ENCODE measurements at places on chromosomes 12 and 14.
A peak's percentile ranks its signal among the peaks of the same experiment; 100 is the strongest.

DNA sequence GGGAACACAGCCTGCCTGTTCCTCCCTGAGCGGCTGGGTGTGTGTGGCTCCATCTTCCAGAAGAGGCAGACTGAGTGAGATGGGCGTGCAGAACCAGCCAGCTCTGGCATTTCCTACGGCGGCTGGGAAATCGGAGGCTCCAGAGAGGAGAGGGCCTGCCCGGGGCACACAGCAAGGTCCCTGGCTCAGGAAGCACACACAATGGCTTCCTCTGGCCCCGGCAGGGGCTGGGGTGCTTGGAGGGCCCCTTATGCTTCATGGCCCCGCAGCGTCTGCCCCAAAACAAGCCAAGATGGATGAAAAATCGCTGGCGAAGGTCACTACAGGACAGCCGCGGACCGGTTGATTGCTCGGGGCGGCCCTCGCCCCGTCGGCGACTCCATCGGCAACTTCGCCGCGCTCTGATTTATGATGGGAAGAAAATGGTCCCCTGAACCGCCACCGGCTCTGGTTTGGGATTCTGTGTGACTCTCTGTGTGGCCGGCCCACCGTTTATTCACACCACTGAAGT, 191.5 kb upstream of the C14orf180 start:
- H3K36me3 ChIP-seq, result no peaks in the 10 kb centered on the region
- no peak overlapping the region for H3K4me3 ChIP-seq
- H3K27ac ChIP-seq, result no peak overlapping the region
- DNase-seq, result no peak

GRCh38 chr14:69261761-69262331, 1.9 kb downstream of the GALNT16 start:
- H3K4me1 ChIP-seq, result peaks cover 6% of the 10 kb centered on the region
- peaks cover 47% of the 10 kb centered on the region for H3K27me3 ChIP-seq
- no peaks in the 10 kb centered on the region for H3K36me3 ChIP-seq
- DNase-seq, result no peak
- H3K27ac ChIP-seq, result no peak overlapping the region

GRCh38 chr14:76762411-76763095, 1.3 kb downstream of the VASH1 start:
- H3K4me1 ChIP-seq, result peaks cover 5% of the 10 kb centered on the region
- peak overlapping the region; percentile 65 for H3K4me3 ChIP-seq
- DNase-seq, result no peak
- peaks cover 47% of the 10 kb centered on the region for H3K27me3 ChIP-seq

DNA sequence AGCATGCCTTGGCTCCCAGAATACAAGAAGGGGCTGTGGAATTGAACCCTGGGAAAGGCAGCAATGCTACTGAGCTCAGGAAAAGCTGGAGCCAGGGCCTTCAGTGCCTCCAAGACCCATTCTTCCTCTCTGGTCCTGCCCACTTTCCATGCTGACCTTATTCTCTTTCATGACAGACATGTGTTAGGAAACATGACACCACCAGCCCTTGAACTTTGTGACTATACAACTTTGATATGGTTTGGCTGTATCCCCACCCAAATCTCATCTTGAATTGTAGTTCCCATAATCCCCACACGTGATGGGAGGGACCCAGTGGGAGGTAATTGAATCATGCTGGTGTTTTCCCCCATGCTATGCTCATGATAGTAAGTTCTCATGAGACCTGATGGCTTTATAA, 408.2 kb downstream of the DPF3 start:
- H3K4me1 ChIP-seq, result peaks cover 6% of the 10 kb centered on the region
- no peak for DNase-seq
- no peak overlapping the region for H3K27ac ChIP-seq
- H3K27me3 ChIP-seq, result peaks cover 2% of the 10 kb centered on the region
- no peaks in the 10 kb centered on the region for H3K36me3 ChIP-seq

GRCh38 chr14:79890527-79890926, 320.8 kb downstream of the DIO2 start:
- DNase-seq, result no peak
- no peak overlapping the region for H3K4me3 ChIP-seq
- no peak overlapping the region for H3K27ac ChIP-seq
- H3K36me3 ChIP-seq, result no peaks in the 10 kb centered on the region
- H3K4me1 ChIP-seq, result no peaks in the 10 kb centered on the region

DNA sequence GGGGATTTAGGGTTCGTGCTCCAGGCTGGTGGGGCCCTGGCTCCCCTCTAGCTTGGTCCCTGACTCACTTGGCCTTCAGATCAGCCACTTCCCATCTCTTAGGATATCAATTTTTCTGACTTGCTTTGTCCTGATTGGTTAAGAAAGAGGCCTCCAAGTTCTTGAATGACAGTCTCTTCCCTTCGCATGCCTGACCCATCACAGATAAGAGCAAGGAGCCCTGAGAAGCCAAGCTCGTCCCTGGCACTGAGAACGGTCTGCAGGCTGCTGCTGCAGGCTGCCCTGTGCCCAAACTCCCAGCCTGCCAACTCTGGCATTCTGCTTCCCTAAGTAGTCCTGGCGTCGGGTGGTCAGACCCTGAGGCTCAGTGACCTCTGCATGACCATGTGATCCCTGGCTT, 794 bp upstream of the LRTM2 start:
- peaks cover 3% of the 10 kb centered on the region for H3K4me1 ChIP-seq
- H3K4me3 ChIP-seq, result no peak overlapping the region
- no peak for DNase-seq

DNA sequence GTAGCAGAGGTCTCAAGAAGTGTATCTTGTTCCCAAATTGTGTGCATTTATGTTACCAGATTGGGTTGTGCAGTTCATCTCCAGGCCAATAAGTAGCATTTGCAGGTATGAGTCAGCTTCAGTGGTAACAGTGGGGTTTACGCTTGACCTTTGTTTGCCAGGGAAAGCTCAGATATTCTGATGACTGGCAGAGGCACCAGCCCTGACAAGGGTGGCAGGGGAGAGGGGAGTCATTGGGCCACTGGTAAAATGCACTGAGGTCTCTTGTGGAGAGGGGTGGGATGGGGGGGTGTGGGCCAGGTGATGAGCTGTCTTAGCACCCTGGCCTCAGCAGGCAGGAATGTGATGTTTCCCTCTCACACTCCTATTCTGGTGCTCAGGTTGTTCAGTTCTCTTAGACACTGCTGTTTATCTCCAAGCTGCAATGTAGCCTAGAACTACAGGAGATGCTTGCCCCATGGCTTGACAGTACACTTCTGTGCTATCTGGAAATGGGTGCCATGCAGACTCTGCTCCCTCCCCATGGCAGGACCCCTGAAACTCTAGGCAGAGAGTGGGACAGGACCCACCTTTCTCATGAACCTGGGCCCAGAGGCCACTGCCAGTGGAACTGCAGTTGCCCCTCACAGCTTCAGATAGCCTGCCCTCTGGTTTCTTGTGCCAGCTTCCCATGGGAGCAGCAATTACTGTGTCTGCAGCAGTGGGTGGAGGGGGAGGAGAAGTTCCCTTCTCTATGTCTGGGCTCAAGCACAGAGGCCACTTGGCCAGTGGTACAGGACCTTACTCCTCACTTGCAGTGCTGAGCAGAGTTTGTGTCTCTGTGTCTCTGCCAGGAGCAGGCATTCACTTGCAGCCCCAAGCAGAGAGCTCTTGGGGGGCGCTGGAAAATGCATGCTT, 31.9 kb downstream of the USP15 start:
- H3K4me3 ChIP-seq, result no peak overlapping the region
- H3K4me1 ChIP-seq, result peaks cover 81% of the 10 kb centered on the region
- peaks cover 61% of the 10 kb centered on the region for H3K36me3 ChIP-seq
- H3K27me3 ChIP-seq, result no peaks in the 10 kb centered on the region

DNA sequence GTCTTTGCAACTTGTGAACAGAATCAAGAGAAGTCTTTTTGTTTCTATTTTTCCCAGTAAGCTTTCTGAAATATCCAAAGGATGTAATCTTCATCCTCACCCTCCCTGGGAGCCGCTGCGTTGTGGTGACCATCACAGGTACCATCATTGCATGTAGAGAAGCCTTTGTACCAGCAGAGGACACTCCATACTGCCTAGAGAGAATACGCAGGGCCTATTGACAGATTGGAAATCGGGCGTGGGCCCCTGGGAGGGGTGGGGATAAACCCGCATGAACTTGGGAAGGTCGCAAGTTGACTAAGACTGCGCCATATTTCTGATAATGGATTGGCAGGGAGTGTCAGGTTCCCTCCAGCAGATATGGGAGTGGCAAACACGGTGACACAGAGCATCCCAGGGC, 12.7 kb downstream of the KRT1 start:
- H3K36me3 ChIP-seq, result no peaks in the 10 kb centered on the region
- no peak overlapping the region for H3K27ac ChIP-seq
- H3K4me3 ChIP-seq, result no peak overlapping the region
- no peaks in the 10 kb centered on the region for H3K4me1 ChIP-seq
- DNase-seq, result no peak

- no peaks in the 10 kb centered on the region for H3K27me3 ChIP-seq
- no peaks in the 10 kb centered on the region for H3K36me3 ChIP-seq
- H3K4me1 ChIP-seq, result no peaks in the 10 kb centered on the region
- no peak for DNase-seq
- H3K27ac ChIP-seq, result no peak overlapping the region
- no peak overlapping the region for H3K4me3 ChIP-seq
Observed at GRCh38 chr12:81930037-81930436, 170.9 kb upstream of the PPFIA2 start.

DNA sequence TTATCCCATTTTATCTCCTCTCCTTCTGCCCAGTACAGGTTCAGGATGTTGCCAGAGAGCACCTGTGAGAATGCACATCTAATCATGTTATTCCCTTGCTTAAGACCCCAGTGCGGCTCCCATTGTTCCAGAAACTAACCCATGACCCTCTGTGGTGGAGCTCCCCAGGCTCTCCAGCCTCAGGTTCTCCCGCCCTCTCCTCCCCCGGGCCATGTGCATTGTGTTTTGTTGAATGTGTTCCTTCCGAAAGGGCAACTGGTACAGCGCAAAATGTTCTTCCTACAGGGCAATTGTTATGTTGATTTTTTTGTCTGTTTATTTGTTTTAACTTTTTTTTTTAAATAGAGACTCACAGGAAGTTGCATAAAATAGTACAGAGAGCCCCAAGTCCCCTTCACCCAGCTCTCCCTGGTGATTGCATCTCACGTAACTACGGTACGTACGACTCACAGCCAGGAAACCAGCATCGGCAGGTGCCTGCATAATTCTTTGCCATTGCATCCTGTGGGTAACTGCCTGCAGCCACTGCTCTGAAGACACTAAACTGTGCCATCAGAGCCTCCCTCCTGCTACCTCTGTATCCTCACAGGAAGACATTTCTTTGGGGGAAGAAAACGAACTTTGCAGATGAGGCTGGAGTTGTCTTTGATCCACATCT, 31.2 kb downstream of the TMEM132C start:
- no peak overlapping the region for H3K27ac ChIP-seq
- no peaks in the 10 kb centered on the region for H3K36me3 ChIP-seq

DNA sequence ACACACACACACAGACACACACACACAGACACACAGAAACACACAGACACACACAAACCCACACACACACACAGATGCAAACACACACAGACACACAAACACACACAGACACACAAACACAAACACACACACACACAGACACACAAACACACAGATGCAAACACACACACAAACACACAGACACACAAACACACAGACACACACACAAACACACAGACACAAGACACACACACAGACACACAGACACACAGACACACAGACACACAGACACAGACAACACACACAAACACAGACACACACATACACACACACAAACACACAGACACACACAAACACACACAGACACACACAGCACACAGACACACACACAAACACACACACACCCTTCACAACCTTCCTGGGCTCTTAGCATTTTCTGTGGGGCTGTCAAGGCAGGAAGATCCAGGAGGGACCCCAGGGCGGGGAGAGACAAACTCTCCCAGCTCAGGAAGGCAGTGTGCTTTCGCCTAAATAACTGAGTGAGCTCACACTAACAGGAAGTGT, 24.2 kb upstream of the INF2 start:
- H3K4me3 ChIP-seq, result no peak overlapping the region
- no peaks in the 10 kb centered on the region for H3K27me3 ChIP-seq
- H3K36me3 ChIP-seq, result no peaks in the 10 kb centered on the region
- peaks cover 22% of the 10 kb centered on the region for H3K4me1 ChIP-seq

- no peak overlapping the region for H3K27ac ChIP-seq
- peaks cover 4% of the 10 kb centered on the region for H3K27me3 ChIP-seq
- H3K36me3 ChIP-seq, result no peaks in the 10 kb centered on the region
Observed at GRCh38 chr12:98151984-98152383, 363.4 kb upstream of the TMPO start.

GRCh38 chr14:32258336-32258993, 55.4 kb upstream of the RNU6-8 start:
- H3K27ac ChIP-seq, result no peak overlapping the region
- no peak for DNase-seq
- H3K4me1 ChIP-seq, result peaks cover 10% of the 10 kb centered on the region
- H3K36me3 ChIP-seq, result no peaks in the 10 kb centered on the region

DNA sequence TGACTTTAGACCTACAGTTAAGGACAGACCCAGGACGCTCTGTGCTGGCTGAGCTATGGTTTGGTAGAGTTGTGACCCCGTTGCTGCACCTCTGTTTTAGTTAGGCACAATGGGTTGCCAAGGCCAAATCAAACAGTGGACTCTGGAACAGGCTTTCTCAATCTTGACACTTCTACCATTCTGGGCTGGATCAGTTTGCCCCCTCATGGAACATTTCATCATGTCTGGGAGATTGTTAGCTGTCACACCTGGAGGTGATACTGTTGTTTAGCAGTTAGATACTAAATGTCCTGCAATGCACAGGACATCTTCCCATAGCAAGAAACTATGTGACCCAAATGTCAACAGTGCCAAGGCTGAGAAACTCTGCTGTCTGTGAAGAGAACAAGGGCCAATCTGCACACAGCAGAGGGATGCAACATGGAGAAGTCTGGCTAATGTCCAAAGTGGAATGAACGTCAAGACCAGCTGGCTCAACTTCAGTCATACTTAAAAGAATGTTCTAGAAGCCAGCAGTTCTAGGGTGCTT, 65.6 kb upstream of the DICER1 start:
- no peak for DNase-seq
- H3K36me3 ChIP-seq, result no peaks in the 10 kb centered on the region
- H3K27ac ChIP-seq, result no peak overlapping the region
- no peaks in the 10 kb centered on the region for H3K4me1 ChIP-seq

DNA sequence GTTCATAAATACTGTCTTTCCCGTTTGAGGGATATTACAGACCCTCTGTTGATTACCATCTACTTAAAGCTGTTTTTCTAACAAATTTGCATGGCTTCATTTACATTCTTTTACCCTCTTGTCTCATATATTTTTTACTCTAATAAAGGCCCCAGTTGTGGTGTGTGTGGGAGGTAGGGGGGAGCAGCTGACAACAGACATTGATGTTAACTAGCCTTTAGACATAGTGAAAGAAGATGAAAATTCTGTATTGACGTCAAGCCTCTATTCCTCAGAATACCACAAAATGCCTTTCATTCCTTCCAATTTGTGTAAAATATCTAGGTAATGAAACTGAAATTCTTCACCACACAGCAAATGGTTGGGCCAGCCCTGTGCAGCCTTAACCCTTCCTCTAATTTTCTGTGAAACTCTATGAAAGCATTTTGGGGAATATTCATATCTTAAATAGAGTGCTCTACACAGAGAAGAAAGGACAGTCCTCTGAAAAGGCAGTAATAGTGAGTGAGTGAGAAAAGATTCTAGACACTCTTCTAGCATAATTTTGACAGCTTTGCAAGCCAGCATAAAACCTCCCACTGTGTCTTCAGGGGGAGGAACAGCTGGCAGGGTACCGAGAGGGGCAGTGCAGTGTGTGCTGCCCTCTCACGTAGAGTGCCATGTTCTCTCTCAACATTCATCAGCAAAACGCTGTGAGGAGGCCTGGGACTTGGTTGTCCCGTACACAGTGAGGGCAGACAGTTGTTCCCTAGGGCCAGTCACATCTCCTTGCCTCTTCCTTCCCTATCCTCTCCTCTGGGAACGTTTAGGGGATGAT, 20.1 kb upstream of the CERS5 start:
- H3K4me3 ChIP-seq, result no peak overlapping the region
- H3K36me3 ChIP-seq, result peaks cover 5% of the 10 kb centered on the region
- peak overlapping the region; percentile 61 for H3K27ac ChIP-seq
- peak; percentile 45 for DNase-seq
- H3K27me3 ChIP-seq, result no peaks in the 10 kb centered on the region

All from activated naive CD4-positive, alpha-beta T cell treated with anti-CD3 and anti-CD28 coated beads for 36 hours (primary cell).